ENCODE measurements at places on chromosomes 6 and 20.

DNA sequence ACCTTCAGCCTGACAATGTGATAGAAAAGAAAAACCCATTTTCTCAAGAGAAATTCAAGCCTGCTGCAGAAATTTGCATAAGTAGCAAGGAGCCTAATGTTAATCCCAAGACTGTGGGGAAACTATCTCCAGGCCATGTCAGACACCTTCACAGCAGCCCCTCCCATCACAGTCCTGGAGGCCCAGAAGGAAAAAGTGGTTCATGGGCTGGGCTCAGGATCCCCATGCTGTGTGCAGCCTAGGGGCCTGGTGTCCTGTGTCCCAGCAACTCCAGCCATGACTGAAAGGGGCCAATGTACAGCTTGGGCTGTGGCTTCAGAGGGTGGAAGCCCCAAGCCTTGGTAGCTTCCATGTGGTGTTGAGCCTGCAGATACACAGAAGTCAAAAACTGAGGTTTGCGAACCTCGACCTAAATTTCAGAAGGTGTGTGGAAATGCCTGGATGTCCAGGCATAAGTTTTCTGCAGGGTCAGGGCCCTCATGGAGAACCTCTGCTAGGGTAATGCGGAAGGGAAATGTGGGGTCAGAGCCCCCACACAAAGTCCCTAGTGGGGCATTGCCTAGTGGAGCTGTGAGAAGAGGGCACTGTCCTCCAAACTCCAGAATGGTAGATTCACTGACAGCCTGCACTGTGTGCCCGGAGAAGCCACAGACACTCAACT is 11.8 kb downstream of the ZBTB9 start:
- no peak for DNase-seq

GRCh38 chr20:49104365-49104648 is 58.2 kb downstream of the CSE1L start:
- DNase-seq, result no peak

DNA sequence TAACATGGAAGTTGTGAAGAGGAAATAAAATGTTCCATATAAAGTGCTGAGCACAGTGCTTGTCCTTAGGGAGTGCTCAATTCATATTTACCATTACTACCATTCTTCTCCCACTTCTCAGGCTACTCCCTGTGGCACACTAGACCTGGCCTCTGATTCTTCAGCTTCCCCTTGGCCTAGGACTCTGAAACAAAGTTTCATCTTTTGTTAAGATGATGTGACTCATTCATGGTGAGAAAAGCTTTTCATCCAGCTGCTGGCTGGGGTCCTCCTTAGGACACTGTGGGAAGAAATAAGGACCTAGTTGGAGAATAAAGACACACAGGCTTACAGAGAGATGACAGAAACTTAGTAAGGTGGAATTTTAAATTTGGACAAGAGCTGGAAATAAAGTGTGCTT is 314.8 kb downstream of the CDC5L start:
- no peak for DNase-seq

DNA sequence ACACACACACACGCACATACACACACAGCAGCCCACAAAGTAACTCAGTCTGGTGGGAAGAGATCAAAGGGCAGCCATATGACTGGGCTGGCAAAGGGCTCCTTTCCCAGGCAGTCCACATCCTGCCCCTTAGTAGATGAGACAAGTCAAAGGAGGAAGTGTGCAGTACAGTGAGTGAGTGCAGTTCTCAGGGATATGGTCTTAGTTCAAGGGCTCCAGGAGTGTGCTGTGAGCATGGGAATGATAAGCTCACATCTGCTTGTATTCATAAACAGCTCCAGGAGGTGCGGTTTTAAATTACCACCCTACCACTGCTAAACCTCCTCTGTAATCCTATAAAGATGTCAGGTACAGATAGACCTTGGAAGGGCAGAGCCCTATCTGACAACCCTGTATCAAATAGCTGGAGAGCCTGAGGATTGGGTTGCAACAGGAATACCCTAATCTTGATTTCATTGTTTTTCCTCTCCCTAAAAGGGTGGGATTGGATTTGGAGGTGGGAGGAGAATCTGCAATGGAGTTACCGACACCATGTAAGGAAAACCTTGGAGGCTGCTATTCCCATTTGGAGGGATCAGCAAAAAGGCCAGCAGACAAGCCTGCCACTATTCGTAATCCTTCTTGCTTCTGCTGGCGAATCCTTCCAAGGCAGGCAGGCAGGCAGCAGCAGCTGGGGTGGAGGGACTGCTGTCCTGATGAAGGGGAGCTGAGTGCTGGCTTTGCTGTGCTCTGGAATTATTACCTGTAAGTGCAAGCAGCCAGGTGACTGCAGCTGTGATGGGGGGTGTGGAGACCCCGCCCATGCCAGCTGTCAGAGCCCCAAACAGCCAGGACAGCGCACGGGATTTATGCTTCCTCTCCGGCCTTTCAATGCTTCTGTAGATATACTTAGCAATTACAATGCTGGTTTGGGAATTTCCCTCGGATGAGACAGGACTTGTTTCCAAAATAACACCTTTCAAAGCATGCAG is 342.7 kb downstream of the PRL start:
- no peak for DNase-seq

GRCh38 chr6:144223686-144224085 is 61.4 kb upstream of the UTRN start:
- DNase-seq, result no peak

- DNase-seq, result no peak
Measured at GRCh38 chr20:33689973-33690372, 3.8 kb upstream of the E2F1 start.

GRCh38 chr6:111737065-111737521 is 131.4 kb upstream of the TRAF3IP2 start:
- DNase-seq, result peak; percentile 60

DNA sequence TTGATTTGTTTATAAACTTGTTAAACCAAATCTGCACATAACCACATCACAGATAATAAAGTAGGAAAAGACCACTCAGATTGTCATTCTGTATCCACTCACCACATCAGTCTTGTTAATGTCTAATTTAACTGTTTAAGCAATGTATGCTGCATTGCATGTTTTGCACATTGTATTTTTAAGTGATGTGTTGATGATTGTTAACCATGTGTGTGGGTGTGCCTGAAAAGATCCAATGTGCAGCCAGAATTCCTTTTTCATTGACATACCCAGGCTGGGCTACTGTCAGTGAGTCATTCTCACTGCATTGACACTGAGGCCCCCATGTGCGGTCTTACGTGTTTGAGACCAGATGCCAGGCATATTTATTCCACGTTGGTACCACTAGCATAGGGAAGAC is 167.3 kb downstream of the TRMT11 start:
- peak; percentile 2 for DNase-seq

- DNase-seq, result no peak
Measured at GRCh38 chr6:26104457-26105108, 17.4 kb downstream of the HFE start.

DNA sequence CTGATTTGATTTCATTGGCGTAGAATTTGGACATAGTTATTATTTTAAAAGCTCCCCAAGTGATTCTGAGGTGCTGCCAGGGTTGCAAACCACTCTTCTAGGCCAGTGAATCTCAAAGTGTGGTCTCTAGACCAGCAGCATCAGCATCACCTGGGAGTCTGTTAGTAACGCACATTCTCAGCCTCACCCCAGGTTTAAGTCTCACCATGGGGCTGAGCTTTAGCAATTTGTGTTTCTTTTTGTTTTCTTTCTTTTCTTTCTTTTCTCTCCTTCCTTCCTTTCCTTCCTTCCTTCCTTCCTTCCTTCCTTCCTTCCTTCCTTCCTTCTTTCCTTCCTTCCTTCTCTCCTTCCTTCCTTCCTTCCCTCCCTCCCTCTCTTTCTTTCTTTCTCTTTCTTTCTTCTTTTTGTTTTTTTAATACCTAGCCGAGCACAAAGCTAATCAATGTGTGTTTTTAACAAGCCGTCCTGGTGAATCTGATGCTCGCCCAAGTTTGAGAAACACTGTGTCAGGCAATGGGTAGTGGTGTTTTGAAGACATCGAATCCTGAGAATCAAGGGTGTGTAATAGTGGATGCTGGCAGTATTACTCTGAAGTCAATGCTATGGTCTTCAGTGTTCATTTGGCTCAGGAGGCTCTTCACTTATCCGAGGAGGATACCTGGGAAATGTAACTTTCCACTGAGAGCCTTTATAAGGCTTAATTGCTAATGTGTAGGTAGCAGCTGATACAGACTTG is 104.9 kb downstream of the SLX4IP start:
- DNase-seq, result no peak

- DNase-seq, result no peak
Measured at GRCh38 chr6:125931733-125932450, 24.7 kb upstream of the HINT3 start.

DNA sequence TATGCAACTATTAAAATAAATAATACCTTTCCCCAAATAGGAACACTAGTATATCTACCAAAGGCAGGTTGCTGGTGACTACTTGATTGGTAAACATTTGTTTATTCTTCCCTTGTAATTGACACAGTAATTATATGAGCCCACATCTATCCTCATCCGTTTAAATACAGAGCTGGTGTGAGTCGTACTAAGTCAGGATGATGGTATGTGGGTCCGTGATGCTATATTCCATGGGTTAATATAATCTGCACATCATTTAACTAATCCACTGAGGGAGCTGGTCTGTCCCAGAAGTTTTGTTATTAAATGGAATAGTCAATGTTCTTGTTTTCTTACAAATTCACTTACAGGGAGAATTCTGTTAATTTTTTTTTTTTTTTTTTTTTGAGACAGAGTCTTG is 164.0 kb upstream of the AGPAT4 start:
- DNase-seq, result no peak

DNA sequence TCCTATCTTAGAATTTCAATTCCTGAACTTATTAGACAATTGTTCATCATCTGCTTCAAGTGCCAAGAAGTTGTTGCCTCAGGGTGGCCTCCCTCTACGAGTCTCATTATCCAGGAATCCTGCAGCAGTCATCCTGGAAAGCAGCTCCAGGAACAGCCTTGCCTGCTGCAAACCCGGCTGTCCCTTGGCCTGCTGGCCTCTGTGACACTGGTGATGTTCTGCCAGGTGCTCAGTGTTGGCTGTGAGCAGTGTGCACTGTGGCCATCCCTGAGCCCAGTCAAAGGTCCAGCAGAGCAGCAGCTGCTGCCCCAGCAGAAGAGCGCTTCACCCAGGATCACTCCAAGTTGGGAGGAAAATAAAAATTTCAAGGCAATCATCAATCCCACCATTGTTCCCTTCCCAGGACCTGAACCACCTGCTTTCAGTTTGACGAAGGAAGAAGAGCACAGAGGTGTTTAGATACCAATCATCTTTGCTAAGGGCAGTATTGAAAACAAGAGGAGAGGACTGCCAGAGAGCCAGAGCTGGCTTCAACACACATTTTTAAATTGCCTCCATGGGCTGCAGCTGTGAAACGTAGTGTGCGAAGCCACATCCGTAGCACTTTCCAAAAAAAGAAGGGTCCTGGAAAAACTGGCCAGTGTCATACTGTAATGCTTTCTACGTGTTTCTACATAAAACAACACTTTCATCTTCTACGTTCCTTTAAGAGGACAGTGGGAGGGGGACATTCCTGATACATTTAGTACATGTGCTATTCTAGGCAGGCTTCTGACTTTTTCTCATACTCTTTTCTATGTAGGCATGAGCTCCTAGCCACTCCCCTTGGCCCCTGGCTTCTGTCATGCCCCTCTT is 7.2 kb upstream of the FAM50B start:
- peak; percentile 92 for DNase-seq
